ENCODE measurements at places on chromosomes 3 and 15.

DNA sequence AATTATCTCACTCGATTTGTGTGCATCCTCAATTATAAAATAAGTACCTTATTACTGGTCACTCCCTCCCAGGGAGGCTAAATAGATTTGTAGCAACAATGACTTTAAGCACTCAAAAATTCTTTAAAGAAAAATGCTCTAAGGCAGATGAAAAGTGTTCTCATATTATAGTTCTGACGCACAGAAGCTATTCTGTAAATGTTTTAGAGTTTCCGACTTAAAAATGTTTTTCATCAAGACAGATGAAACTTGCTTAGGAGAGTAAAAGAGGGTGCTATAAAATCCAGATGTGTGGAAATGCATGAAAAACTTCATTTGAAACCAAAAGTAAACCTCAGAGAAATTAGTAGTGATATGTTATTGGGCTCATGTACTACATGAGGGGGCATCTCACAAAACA lies 398.4 kb upstream of the KCNMB2 start:
- DNase-seq, result no peak

- DNase-seq, result no peak
These were observed 12.9 kb upstream of the ULK3 start for GRCh38 chr15:74855857-74856256.

DNA sequence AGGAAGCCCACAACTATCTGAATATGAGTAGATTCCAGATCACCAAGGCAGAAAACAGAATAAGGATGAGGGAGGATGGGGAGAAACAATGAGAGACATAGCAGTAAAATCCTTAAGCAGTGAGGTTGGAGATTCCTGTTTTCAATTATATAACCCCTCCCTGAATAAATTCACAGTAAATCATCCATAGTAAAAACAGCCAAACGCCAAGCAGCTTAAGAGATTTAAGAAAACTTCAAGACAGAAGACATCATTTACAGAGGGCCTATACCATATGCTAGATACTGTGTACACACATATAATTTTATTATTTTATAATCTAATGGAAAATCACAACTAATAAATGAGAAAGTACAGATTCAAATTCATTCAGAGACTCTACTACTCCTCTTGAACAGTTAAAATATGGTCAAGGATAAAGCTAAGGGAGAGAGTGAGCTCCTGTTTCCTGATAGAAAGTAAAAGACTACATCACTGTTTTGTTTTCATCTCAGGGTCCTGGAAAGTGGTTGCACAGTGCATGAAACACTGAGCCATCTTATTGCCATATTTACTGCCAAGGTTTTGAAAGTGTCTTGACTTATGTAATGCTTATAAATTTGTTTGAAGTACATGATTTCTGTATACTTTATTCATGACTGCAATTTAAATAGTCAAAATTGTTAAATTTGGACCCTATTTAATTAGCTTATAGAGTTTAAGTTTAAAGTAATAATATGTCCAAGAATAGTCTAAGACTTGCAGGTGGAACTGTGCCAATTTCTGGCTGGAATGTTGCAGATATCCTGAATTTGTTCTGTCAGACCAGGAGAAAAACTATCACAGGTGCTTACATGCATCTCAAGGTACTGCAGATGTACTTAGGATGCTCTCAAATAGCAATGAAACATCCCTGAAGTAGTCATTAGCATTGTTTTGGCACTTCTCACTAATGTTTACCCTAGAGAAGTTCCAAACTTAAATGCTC lies 141.4 kb downstream of the TBL1XR1 start:
- peak; percentile 44 for DNase-seq

DNA sequence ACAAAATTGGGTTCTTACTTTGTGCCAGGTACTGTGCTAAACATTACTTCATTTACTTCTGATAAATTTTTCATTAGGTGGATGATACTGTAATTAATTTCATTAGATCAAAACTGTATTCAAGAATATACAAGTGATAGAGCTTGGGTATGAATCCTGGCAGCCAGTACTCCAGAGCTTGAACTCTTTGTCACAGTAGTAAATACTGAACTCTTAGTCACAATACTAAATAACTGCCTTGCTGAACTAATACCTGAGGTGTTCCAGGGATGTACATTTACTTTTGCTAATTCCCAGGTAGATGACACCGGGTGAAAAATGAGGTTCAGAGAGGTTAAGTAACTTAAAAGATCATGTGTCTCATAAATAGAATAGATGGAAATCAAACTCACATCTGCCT lies 20.3 kb downstream of the FXR1 start:
- no peak for DNase-seq

DNA sequence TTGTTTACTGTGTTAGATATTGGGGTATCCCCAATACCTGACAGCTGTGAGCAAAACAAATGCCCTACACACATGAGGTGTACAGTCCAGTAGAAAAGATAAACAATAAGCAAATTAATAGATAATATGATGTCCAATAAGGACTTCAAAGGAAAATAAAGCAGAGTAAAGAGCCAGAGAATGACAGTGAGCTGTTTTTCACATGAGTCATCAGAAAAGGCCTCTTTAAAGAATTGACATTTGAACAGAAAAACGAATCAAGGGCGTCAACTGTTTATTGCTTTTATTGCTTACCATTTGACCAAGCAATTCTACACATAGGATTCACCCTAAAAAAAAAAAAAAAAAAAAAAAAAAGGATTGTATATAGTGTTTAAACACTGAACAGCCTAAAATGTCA lies 96.6 kb upstream of the FLNB start:
- DNase-seq, result peak; percentile 52

GRCh38 chr3:23406601-23407000 lies 203.5 kb downstream of the UBE2E2 start:
- no peak for DNase-seq

GRCh38 chr3:127180859-127181258 lies 12.1 kb upstream of the PRR23E start:
- DNase-seq, result no peak

DNA sequence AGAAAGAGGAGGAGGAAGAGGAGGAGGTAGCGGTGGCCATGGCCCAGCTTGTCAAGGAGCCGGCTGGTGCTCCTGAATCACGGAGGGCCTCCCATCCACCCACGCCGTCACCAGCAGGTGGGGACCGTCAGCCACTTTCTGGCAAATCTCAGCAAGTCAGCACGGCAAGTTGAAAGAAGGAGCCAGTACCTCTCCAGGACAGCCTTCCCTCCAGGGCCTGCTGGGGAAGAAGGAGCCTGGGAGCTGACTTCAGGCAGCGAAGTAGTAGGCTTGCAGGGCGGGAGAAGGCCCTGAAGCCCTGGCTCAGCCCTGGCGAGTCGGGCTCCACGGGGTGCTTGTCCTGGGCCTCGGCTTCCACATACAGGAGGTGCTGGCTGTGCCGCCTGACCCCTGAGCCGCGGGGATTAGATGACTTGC lies 99.2 kb upstream of the TRPM1 start:
- peak; percentile 52 for DNase-seq

GRCh38 chr3:196525141-196525540 lies 10.0 kb upstream of the SMCO1 start:
- DNase-seq, result no peak

GRCh38 chr3:159879598-159879997 lies 109.0 kb upstream of the IL12A start:
- peak; percentile 38 for DNase-seq

DNA sequence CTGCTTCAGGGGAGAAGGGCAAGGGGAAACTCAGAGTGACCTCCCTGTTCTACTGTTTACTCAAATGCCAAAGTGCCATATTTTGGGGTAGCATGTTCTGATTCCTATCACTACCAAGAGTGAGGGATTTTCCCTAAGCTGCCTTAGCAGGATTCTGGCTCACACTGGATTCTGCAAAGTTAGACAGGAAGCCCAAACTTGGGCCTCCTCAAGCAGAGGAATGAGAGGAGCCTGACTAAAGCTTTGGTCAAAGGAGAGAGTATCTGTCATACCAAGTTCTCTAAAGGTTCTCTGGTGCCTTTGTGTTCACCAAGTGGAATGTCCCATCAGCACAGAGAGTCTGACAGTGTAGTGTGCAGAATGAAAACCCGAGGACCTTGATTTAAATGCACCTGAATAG lies 8.8 kb upstream of the RARB start:
- no peak for DNase-seq

GRCh38 chr3:98787181-98787580 lies 24.0 kb downstream of the ST3GAL6 start:
- no peak for DNase-seq

DNA sequence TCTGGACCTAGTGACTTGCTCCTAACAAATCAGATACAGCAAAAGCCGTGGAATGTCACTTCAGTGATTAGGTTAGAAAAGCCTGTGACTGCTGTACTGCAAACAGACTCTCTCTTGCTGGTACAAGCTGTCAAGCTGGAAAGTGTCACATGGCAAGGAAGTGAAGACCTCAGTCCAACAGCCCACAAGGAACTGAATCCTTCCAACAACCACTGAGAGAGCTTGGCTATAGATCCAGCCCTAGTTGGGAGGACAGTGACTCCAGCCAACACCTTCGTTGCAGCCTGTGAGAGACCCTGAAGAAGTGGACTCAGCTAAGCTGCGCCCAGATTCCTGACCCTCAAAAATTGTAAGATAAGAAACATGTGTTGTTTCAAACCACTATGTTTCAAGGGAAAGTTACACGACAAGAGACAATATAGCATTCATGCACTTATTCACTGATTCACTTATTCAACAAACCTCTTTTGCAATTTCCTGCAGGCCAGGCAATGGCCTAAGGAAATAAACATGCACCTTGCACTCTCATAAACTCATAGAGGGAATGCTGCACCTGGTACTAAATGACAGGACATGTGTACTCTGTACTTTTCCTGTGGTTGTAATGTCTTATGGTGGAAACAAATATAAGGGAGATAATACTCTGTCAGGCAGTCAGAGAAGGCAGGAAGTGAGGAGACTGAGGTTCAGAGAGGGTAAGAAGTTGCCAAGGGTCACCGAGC lies 142.9 kb downstream of the CADPS start:
- DNase-seq, result no peak

- DNase-seq, result no peak
These were observed 359.1 kb downstream of the CLSTN2 start for GRCh38 chr3:140294058-140294457.

DNA sequence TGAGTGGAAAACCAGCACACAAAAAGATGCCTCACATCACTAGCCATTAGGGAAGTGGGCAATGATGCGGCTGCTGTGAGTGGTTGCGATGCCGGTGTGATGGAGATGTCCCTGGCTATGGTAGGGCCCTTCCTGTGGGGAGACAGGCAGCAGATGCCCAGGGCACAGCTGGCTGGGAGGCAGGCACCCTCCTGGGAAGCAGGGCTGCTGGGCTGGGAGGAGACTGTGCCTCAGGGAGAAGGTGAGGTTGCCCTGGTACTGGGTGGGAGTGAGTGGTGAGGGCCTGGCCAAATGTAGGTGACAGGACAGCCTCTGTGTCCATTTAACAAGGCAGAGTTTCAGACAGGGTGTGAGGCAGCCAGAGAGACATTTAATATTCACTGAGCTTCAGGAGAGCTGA lies 335.6 kb downstream of the OCA2 start:
- no peak for DNase-seq
